ENCODE measurements at places on chromosomes 6 and 20.
A peak's percentile ranks its signal among the peaks of the same experiment; 100 is the strongest.

DNA sequence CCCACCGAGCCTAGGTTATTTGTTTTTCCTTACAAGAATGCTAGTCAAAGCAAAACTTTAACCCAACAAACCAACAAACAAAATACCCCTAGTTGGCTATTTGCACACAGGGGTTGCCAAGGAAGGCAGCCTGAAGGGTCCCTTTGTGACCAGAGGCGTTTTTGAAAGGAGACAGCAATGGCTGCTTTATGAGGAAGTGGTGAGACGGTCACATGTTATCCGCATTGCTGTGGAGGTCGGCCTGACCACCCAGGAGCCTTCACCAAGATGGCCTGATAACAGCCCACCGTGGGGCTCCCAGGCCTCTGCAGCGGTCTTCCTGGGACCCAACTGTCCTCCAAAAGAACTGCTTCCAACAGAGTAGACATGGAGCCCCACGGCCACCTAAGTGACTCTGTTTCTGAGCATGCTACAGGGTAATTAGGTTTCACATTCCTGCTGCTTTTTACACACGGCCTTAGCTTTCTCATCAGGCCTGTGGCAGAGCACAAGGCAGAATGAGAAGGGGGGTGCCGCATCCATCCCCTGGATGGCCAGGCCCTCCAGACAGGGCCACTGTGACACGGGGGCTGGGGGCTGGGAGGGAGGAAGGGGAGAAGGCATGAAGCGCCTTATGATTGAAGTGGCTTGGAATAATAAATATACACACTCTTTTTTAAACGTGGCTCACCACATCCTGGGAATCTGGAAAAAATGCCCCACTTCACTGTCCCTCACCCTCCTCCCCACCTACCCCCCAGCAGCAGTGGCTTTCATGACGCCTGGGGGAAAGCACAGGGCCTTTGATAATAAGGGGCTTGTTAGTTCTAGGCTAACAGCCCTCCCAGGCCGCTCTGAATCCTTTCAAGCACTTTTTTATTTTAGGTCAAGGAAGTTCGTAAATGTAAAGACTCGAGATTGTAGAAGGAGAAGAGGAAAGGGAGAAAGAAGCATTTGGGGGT is 86.0 kb downstream of the CLIC5 start:
- no peak for DNase-seq

DNA sequence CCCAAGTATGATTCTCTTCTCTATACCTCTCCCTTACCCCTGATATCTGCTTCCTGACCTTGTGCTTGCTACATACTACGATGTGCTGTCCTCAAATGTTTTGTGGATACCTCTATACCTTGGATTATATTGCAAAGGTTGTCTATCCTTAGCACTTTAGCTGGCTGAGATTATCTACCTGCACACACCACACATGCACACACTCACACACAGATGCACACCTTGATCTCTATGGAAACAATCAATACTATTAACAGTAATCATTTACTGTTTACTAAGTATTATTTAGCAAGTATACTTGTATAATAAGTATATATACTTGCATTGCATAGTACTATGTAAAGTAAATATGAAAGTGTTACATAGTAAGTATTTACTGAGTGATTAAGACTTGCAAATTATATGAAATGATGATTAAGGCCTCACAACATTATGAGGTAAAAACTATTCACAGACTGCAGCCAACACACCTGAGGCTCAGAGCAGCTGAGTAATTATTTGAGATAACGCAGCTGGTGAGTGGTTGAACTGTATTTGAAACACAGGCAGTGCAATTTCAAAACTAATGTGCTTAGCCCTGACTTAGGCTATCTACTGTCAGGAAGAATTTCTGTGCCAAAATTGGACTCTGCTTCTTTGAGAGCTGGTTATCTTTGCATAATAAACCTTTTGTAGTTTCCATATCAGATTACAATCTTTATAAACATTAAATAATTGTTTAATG is 699.9 kb downstream of the FRK start:
- no peak for DNase-seq

DNA sequence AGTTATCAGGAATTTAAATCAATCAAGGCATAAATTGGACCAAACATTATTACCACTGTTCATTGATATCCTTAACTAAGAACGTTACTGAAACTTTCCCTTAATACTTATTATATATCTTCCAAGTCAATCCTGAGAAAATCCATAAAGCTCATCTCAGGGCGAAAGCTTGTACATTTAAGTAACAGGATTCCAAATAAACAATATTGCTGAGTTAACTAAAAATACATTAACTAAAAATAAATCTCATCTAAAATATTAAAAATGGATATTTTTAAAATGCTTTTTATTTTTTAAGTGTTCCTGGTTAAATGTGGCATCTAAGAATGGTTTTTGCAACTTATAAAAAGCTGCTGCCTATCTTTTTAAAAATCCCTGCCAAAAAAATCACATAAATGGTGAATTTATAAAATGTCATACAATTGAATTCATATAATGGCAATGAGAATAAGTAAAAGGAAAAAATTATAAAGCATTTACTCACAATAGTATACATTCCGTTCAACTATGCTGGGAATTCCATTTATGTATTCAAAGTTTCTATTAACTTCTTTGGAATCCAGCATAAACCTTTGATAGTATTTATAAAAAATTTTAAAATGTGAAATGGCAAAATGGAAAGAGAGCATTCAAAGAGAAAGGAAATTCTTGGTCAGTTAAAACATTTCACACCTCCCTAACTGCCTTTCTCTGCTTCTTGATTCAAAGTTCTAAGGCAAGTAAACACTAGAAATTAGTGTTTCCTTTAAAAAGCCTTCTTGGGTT is 20.8 kb upstream of the GMDS start:
- no peak for DNase-seq

GRCh38 chr20:23031346-23031745 is 3.8 kb upstream of the SSTR4 start:
- no peak for DNase-seq

GRCh38 chr6:53710788-53711187 is 45.2 kb upstream of the KLHL31 start:
- no peak for DNase-seq

DNA sequence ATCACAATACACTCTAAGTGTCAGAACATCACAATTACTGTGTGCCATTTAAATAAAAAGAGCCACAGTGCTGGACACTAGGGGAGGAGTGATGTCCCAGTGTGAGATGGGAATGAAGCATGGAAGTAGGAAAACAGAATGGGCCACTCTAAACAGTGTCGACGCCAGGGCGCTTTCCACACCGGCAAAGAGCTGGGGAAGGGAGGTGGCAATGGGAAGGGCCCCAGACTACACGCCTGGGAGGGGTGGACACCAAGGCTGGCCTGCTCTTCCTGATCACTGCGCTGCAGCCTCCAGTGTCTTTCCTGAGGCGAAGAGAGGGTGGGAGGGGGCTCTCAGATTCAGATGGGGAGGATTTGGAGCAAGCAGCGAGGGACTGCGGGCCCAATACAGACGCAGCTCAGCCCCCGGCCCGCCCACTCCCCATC is 75.9 kb downstream of the ERMARD start:
- DNase-seq = no peak

GRCh38 chr6:10951675-10952282 is 64.9 kb downstream of the SYCP2L start:
- peak; percentile 66 for DNase-seq

DNA sequence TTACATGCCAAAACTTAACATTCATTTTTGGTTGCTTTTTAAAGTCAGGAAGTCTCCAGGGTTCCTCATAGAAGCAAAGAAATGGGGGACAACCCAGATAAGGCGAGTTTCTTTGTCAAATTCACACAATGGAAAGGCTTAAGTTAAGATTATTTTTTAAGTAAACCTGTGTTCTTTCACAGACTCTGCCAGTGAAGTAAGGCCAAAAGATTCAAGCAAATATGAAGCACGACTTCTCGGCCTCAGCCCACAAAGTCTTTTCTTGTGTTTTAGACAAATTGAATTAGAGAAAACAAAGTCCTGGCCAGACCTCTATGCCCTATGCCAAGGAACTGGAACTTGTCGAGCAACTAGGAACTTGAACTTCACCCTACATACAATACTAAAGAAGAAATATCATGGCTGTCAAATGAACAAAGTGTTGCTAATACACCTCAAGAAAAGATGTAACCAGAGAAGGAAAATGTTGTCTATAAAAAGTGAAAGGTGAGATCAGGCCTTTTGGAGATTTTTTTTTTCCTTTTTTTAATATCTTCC is 540.0 kb upstream of the JARID2 start:
- DNase-seq = no peak

DNA sequence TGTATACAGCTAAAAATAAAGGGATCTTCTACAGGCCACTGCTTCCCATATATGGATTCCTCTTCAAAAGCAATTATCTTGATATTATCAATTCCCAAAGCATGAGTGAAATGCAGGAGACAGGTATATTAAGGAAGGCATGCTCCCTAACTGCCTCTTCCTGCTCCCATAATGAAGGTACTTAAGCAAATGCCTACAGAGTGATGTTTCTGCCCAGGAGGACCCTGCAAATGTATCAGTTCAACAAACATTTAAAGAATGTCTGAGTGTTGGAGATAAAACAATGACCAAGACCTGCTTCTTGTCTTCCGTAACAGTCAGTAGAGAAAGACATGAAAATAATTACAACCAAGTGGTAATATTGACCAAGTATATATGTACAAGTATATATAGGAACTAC is 4.2 kb downstream of the UBE2J1 start:
- no peak for DNase-seq

DNA sequence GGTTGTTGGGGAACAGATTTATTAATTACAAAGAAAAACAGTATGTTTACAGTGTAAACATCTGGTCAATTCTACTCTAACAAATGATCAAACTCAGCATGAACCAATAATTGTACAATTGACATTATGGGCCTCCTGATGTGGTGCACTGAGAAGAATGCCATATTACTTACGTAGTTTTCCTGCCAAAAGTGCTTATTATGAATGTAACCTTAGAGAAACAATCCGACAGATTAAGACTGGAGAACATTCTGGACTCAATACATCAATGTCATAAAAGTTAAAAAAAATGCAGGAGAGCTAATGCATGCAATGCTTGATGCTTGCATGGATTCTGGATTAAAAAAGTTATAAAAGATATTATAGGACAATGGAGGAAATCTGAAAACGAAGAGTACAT is 69.0 kb downstream of the LYRM4 start:
- no peak for DNase-seq

GRCh38 chr6:106731144-106731842 is 101.9 kb downstream of the QRSL1 start:
- no peak for DNase-seq

GRCh38 chr6:79227445-79227844 is 7.0 kb downstream of the HMGN3 start:
- no peak for DNase-seq

DNA sequence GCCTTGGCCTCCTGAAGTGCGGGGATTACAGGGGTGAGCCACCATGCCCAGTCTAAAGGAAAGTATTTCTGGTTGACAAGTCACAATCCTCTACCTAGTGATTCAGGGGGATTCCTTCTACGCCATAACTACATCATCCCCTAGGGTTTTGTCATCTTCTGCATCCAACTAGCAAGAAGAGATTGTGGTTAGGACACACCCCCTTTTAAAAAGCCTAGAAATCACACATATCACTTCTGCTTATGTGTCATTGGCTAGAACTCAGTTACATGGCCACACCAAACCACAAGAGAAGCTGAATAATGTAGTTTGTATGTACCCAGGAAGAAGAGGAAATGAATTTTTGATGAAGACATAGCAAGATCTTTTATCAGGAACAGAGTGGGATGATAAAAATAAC is 14.7 kb upstream of the CHD6 start:
- DNase-seq = peak; percentile 33

GRCh38 chr6:124819346-124819745 is 142.9 kb upstream of the RNF217 start:
- DNase-seq = no peak

DNA sequence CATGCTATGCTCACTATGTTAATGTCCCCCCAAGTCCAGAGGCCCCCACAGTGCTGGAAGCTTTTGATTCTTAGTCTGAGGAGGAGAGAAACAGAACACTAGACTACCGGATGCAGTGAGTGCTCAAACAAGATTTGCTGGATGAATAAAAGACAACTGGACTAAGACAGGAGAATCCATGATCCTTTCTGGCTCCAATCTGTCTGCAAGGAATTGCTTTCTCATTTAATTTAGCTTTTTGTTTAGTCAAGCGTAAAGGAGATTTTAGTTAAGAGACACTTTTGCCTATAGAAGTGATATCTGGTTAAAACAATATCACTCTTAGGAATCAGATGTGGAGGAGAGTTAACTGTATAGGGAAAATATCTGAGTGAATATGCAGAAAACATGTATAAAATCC is 13.5 kb downstream of the LYRM4 start:
- no peak for DNase-seq

- DNase-seq = no peak
Observed at GRCh38 chr6:37492991-37493660, 6.6 kb downstream of the CCDC167 start.

DNA sequence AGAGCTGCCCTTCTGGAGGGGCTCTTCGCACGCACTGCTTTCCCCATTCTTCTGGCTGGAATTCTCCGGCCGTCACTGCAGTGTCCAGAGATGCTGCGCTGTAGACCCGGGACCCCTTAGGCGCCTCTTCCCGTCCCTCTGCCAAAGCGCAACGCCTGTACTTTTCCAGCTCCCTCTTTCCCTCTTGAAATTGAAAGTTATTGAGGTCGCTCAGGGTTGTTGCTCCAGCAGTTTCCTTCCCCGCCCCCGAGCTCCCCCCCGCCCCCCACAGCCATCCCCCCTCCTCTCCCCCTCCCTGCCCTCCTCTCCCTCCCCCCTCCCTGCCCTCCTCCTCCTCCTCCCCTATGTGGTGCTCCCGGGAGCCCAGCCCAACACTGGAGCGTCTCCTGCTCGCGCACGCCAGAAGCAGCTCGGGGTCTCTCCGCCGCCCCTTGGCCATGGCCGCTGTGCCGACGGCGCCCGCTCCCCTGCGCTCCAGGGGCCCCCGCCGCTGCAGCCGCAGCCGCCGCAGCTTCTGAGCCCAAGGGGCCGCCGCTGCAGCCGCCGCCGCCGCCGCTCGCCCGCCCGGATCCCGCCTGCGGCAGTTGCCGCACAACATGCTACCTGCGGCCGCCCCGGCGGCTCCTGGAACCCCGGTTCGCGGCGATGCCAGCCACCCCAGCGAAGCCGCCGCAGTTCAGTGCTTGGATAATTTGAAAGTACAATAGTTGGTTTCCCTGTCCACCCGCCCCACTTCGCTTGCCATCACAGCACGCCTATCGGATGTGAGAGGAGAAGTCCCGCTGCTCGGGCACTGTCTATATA is at the start of gene RSPO3:
TSS of gene RSPO3 (plus strand) at position 374 of the 804 bp plus-strand sequence. CDS start 522 bp downstream, outside the sequence.
- no peak for DNase-seq

- DNase-seq = no peak
Observed at GRCh38 chr6:137486416-137486815, 7.8 kb downstream of the OLIG3 start.

- peak; percentile 81 for DNase-seq
Observed at GRCh38 chr6:106519460-106520394, 109.6 kb downstream of the RTN4IP1 start.

DNA sequence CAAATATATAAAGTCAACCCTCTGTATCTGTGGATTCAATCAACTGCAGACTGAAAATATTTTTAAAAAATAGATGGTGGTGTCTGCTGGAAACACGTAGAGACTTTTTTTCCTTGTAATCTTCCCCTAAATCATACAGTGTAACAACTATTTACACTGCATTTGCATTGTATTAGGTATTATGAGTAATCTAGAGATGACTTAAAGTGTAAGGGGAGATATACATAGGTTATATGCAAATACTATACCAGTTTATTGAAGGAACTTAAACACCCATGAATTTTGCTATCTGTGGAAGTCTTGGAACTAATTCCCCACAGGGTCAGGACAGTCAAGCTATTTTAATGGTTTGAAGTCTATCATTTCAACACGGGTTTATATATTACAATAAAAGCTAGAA is 10.2 kb downstream of the HDAC2 start:
- DNase-seq = no peak
